ENCODE measurements at places on chromosomes 4 and X.

DNA sequence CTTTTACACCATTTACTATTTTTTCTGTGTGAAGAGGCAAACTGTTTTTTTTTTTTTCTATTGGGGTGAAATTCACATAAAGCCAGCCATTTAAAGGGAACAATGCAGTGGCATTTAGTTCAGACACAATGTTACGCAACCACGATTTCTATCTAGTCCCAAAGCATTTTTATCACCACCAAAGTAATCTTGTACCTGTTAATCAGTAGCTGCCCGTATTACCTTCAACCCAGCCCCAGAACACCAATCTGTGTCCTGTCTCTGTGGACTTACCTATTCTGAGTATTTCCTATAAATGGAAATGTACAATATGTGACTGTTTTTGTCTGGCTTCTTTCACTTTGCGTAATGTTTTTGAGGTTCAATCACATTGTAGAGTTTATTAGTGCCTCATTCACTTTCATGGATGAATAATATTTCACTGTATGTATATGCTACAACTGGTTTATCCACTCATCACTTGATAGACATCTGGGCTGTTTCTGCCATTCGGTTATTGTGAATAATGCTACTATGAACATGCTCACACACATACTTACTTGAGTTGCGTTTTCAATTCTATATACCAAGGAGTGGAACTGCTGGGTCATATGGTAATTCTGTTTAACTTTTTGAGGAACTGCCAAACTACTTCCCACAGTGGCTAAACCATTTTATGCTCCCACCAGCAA, 116.2 kb downstream of the CDS1 start:
- DNase-seq: no peak

GRCh38 chr4:188254211-188254610, 115.0 kb downstream of the TRIML1 start:
- no peak for DNase-seq

- DNase-seq: peak; percentile 54
Measured at GRCh38 chrX:119655125-119655524, 37.8 kb downstream of the SEPTIN6 start.

DNA sequence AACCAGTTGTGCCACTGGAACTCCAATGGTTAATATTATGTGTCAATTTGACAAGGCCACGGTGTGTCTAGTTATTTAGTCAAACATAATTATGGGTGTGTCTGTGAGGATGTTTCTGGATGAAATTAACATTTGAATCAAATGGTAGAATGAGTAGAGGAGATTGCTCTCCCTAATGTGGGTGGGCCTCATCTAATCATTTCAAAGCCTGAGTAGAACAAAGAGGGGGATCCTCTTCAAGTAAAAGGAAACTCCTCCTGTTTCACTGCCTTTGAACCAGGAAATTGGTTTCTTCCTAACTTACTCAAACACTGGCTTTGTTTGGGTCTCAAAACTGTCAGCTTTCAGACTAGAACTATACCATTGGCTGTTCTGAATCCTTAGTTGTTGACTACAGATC, 1692.1 kb downstream of the PCDH19 start:
- DNase-seq: no peak

DNA sequence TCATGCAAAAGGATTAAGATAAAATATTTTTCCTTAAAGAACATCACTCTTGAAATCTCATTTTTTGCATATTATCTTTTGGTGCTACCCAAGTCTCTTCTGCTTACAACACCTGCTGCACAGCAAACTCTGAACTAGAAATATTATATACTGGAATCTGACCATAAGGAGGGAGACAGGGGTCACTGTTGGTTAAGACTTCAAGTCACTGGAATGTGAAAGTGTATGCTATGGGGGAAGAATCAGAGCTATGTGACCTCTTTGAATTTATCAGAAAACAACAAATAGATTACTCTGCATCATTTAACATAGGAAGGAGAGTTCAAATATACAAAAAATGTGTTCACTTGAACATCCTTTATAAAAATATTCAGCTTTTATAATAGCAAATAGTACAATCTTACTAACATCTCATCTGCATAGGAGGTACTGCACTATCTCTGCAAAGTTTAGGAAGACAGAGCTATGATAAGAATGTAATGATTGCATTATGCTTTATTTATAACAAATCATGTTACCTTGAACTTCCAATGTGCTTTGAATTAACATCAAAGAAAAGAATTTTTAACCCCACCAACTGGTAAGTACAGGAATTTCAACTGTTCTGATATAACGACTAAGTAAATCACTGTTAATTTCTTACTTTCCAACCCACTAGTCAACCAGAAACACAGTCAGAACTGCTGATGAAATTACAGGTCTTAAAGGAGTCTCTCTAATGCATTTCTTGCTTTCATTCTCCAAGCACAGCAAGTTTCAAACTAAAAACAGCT, 69.8 kb downstream of the ZNF827 start:
- DNase-seq: no peak

DNA sequence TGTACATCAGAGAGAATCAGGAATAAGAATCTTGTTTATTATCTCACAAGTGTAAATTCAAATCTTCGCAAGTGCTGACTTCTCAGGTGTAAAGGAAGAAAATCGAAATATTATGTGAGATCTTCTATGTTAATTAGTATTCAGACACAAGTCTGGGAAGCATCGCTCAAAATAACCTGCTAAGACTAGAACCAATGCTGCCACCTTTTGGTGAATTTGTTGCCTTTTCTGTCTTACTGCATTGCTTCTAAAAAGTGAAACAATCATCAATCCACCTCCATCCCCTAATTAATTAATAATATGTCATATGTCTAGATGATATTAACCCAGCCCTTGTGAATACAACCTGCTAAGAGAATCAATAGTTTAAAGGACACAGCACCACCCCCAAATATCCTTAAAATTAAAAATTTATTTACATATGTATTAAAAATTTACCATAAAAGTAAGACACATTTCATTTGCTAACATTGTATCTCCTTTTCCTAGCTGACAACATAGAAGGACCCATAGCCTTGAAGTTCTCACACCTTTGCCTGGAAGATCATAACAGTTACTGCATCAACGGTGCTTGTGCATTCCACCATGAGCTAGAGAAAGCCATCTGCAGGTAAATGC, 3.5 kb downstream of the EPGN start:
- peak; percentile 68 for DNase-seq

- DNase-seq: no peak
Measured at GRCh38 chr4:20543131-20543530, 157.1 kb upstream of the PACRGL start.

- peak; percentile 5 for DNase-seq
Measured at GRCh38 chr4:32847461-32847860, 2127.3 kb downstream of the PCDH7 start.

DNA sequence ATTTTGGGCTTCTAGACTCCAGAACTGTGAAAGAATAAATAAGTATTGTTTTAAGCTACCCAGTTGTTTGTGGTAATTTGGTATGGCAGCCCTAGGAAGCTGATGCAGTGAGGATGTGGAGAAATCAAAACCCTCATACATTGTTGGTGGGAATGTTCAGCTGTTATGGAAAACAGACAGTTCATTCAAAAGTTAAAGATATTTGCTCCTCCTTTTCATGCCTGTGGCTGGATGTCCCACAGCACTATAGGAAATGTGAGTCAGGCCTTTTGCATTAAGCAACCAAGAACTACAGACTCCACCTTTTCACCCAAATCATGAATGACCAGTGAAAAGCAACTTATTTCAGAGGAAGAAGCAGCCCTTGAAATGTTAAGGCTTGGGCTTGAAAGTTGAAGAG, 6.7 kb downstream of the BBS12 start:
- peak; percentile 87 for DNase-seq

DNA sequence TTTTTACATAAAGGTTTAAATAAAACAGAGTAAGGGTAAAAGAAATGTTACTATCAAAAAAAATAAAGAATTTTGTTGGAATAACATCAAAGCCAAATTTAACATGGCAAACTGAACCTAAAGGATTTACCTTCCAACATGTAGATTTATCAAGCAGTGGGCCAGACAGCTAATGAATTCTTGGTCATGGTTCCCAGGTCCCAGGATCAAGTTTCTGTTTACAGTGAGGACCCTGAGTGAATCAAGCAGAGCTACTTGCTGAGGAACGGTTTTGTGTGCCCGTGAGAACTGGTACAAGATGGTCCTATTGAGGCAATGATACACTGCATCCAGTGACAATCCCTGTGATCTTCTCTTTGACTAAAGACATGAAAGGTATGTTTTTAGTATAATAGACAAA, 157.1 kb downstream of the CDS1 start:
- DNase-seq: no peak

- DNase-seq: no peak
Measured at GRCh38 chr4:25425361-25425760, 48.3 kb downstream of the ANAPC4 start.

- no peak for DNase-seq
Measured at GRCh38 chrX:16594490-16594889, 55.5 kb upstream of the S100G start.

- peak; percentile 11 for DNase-seq
Measured at GRCh38 chr4:41287005-41287404, 30.3 kb downstream of the UCHL1 start.

GRCh38 chrX:153669901-153670731, 3.5 kb downstream of the PNCK start:
- no peak for DNase-seq

DNA sequence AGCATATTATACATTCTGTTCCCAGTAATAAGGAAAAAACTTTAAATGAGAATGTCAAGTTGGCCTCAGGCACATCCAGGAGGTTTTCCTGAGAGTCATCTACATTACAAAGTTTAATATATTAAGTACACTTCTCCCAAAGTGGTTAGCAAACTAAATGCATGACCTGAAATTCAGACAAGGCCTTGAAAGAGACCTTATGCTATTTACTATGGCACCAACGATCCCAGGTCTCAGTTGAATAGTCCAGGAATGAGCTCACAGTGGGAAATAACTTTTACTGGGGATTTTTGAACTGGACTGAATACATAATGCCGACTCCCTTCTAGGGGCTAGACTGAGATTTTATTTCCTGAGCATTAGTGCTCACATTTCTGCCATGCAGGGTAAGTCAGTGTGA, 1577.5 kb upstream of the PCDH7 start:
- no peak for DNase-seq

GRCh38 chrX:39764441-39764914, 333.3 kb downstream of the BCOR start:
- DNase-seq: peak; percentile 33

GRCh38 chr4:99099311-99099710, 10.7 kb upstream of the ADH5 start:
- DNase-seq: no peak

DNA sequence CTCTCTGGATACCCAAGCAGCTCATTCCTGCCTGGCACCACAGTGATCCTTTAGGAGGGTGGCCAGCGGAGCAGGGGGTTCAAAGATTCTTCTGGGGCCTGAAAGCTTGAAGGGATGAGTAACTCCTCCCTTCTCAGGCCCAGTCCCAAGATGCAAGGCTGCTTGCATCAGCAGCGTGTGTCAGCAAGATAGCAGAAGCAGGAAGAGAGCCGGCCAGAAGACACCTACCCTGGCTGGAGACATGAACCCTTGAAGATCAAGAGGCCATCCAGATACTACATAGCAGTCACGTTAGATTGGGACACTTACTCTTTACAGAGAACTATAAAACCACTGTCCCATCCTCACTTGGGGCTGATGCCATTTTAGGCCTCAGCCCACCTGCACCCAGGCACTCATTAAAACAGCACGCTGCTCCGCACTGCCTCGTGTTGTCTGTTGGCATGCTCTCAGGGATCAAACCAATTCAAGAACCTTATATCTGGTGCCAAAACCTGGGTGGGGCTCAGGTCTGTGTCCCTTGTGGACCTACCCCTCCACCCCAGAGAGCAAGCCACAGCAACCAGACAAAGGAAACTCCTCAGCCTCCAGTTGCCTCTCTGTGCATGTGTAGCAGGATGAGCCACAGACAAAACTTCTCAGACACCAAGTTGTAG, 6.5 kb downstream of the UGT2B17 start:
- DNase-seq: no peak

GRCh38 chrX:118346258-118347094, 570 bp downstream of the WDR44 start:
- peak; percentile 40 for DNase-seq

- no peak for DNase-seq
Measured at GRCh38 chrX:72124540-72125201, 7.0 kb downstream of the RTL5 start.

GRCh38 chr4:1405254-1405635, 997 bp downstream of the NKX1-1 start:
- no peak for DNase-seq

- DNase-seq: peak; percentile 19
Measured at GRCh38 chrX:21745756-21746155, 12.2 kb downstream of the SMPX start.

DNA sequence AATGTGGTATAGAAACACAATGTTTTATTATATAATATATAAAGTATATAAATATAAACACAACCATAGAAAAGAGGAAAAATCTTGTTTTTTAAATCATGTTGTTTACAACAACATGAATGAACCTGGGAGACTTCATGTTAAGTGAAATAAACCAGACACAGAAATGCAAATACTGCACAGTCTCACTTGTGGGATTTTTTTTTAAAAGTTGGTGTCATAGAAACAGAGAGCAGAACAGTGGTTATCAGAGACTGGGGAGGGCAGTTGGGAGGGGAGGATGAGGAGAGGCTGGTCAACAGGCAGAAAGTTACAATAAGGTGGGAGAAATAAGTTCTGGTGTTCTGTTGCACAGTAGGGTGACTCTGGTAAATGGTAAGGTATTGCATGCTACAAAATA, 57.1 kb downstream of the FREM3 start:
- DNase-seq: no peak

DNA sequence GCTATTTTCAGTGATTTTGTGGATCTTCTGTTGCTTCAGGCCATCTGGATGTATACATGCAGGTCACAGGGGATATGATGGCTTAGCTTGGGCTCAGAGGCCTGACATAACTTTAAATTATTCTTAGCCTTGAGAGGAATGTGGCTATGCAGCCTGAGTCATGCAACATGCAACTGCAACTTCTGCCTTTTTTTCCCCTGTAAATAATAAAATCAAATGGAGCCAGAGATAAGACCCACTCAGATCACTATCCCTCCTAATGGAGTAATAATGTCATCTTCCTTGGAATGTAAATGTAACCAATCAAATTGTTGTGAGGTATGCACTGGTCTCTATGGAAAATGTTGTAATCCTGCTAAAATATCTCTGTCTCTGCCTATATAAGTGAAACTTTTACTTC, 54.9 kb downstream of the MAGEB17 start:
- peak; percentile 87 for DNase-seq

DNA sequence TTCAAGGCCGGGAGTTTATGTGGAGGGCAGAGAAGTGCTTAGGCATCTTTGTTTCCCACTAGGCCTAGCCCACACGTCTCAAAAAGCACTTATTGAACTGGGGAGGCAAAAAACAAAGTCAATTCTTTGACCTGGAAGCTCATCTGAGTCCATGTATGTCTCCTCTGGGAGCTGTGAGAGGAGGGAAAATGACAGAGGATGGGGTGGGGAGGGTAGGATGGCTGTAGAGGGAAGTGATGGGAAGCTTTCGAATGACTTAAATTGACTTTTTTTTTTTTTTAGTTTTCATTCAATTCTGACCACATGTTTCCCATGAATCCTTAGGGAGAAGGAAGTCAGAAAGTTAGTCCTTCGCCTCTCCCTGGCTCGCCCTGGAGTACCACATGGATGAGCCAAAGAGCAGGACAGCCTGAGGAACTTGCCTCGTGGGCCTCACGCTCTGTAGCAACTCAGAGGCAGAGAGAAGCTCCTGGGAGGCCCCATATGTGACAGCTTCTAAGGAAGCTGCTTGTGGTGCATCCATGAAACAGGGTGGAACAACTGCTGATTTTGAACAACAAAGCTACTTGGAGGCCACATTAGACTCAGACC, 45.0 kb downstream of the NHSL2 start:
- no peak for DNase-seq

Data from fibroblast of skin of scalp (primary cell).